ENCODE measurements at places on chromosomes 7 and 10.

DNA sequence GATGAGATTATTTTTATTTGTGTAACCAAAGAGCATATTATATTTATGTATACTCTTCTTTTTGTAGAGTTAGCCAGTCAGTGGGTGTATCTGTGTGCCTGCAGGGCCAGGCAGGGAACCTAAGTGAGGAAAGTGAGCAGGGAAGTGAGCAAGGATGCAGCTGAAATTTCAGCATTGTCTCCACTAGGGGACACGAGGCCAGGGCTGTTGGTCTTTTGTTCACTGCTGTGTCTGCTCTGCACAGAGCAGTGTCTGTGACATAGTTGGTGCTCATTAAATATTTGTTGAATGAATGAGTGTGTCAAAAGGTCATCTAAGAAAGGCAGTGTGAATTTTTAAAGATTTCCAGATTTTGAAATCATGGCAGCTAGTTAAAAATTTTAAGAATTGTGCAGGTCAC lies 51.8 kb downstream of the SUGCT start:
- no peak for DNase-seq

DNA sequence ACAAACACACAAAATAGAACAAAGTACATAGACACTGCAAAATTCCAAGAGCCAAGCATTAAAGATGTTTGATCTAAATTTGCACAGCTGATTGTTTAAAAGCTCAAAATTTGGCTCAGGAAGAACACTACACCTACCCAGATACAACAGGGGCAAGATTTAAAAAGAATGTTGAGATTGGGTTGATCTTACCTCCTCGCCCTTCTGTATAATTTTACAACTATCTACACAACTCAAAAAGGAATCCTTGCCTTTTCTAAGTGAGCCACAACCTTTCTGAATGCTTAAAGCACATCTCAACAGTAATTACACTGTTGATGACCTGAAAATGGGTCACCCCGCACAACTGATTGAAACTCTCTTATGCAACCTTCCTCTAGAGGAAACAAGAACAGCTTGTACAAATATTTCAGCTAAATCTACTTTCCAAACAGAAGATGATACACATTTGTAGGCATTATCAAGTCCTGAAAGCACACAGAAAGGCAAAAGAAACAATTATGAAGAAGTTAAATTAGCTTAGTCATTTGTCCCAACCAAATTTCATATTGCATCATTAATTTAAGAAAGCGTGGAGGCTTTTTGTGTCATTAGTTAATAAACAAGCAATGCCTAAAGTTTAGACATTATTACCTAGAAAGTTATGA lies 75.5 kb downstream of the UBE2H start:
- no peak for DNase-seq

GRCh38 chr7:103962070-103962469 lies 27.4 kb downstream of the RELN start:
- DNase-seq: no peak

DNA sequence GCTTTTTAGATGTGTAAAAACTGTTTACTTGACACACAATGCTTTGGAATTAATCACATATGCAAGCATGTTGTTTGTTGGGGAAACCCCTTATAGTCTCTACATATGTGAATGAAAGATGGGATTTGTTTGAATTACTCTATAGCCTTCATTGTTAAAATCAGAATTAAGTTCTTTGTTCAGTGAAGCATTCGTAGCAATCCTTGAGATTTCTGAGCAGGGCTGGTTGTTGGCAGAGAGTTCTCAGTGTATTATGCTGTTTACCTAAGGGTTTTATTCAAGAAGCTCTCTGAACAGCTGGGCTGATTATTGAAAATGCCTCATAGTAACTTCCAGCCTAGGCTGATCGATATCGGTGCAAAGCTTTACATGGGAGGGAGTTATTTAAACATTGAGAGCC lies 190.9 kb downstream of the VTI1A start:
- no peak for DNase-seq

- DNase-seq: no peak
Measured at GRCh38 chr7:152664636-152665035, 11.3 kb downstream of the XRCC2 start.

DNA sequence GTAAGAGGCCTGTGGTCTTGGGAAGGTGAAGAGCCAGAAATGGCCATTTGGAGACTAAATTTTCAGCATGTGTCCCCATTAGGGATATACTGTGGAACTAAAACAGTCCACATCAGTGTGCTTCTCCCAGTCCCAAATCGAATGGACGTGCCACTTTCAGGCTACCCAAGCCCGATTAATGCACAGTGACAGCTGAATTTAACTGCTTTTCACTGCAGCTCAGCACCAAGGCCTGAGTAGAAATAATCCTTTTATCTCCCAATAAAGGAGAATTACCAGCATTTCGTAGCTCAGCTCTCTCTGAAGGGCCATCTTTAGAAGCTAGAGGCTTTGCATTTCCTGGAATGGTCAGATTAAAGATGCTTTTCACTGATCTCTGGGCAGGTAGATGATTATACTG lies 183.3 kb downstream of the NPSR1 start:
- DNase-seq: no peak

- DNase-seq: no peak
Measured at GRCh38 chr10:69855346-69856111, 53.8 kb downstream of the COL13A1 start.

GRCh38 chr7:5354460-5355232 lies 69.0 kb downstream of the TNRC18 start:
- DNase-seq: no peak

DNA sequence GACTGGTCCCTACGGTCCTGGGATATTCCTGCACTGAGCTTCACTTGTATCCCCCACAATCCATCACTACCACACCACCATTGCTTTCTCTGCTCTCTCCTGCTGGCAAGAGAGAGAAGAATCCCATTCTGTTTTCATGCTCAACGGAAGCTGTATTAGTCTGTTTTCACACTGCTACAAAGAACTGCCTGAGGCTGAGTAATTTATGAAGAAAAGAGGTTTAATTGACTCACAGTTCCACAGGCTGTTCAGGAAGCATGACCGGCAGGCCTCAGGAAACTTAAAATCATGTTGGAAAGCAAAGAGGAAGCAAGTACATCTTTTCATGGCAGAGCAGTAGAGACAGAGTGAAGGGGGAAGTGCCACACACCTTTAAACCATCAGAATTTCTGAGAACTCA lies 260.4 kb upstream of the LYZL1 start:
- DNase-seq: no peak

DNA sequence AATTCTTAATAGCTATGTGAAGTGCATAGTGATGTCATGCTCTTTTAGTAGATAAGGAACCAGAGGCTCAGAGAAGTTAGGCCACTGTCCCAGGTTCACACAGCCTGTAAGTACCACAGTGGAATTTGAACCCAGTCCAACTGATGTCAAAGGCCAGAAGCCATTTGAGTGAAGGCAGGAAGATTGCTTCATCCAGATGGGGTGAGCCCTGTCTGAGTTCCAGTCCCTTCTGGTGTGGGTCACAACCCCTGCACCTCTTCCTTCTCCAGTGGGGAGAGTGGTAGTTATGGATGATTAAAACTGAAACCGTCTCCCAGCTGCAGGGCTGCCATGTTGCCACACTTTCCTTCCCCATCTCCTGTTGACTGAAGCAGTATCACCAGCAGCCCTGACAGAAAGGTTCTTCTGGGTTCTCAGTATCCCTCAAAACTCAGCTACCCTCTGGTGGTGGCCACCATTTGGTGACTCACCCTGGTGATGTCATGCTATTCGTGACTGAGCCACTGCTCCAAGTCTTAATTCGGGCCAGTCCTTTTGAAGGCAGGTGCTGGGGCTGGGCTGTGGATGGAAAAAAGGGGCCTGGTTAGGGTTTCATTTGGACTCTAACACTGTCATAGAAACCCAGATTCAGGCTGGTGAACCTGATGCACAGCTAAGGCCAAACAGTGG lies 1.5 kb upstream of the C10orf95 start:
- DNase-seq: no peak

- no peak for DNase-seq
Measured at GRCh38 chr7:135716677-135717238, 11.2 kb downstream of the SLC13A4 start.
